Activated T-helper 1 cell treated with anti-CD3 and anti-CD28 coated beads, Interleukin-12 subunit alpha, Interleukin-12 subunit beta, Interleukin-2, Interleukin-4 antibody, amounts not matched to agents 30 ng/mL and 10 ng/mL and 1 ng/mL, durations not matched to agents 14 hours and 24 hours and 36 hours (primary cell): ENCODE measurements at places on chromosomes 7 and 10. TPM values are rescaled to one million over a fixed set of nuclear protein-coding genes. Genes with fewer than 3 reads are reported as not detected.
A peak's percentile ranks its signal among the peaks of the same experiment; 100 is the strongest.

DNA sequence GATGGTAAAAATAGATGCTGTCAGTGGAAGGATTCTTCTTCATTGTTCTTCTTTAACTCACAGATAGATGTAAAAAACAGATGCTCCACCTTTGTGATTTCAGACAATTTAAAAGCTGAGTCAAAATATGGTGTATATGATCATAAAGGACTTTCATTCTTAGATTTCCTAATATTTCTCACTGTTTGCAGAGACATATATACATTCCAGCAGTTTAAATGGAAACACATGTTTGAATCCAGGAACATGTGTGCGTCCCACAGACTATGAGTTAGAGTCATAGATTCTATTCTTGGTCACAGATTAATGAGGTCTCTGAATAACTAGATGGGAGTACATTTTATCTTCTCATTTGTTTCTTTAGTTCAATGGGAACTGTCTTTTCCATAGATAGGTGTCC, 109.6 kb downstream of the BICC1 start:
- no peak for DNase-seq

FANK1 gene
- total RNA-seq, result not detected in 2 replicates

PFKFB3 gene
- total RNA-seq, result 90.3 and 93.8 TPM in 2 replicates

- DNase-seq, result no peak
Observed at GRCh38 chr10:70135046-70135445, 2.4 kb upstream of the AIFM2 start.

- no peak for DNase-seq
Observed at GRCh38 chr10:29522061-29522855, 112.5 kb downstream of the SVIL start.

- DNase-seq, result no peak
Observed at GRCh38 chr10:124150807-124151417, 57.5 kb upstream of the CHST15 start.

- DNase-seq, result no peak
Observed at GRCh38 chr7:97578225-97578624, 153.7 kb upstream of the TAC1 start.

NACAD gene
- 0.05 TPM in 1 of 2 replicates, not detected in the other for total RNA-seq

PDE1C gene
- total RNA-seq, result not detected in 2 replicates

DNA sequence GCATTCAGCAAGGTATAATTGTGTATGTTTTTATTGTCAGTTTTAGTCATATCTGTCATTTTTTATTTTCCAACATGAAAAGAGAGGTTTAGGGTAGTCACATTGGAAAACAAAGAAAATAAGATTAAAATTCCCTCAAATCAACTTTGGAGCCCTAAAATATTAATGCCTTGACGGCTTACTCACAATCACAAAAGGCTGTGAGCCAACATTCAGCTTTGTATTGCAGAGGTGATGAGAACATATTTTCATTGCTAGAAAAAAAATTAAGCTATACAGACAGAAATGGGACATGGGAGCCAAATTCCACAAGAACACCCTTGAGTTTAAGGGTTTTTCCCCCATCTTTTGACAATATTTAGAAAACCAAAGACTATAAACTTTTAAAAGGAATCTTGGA, 30.2 kb downstream of the CALD1 start:
- DNase-seq, result no peak

GRCh38 chr10:4646547-4646946, 179.5 kb upstream of the AKR1E2 start:
- DNase-seq, result no peak

DNA sequence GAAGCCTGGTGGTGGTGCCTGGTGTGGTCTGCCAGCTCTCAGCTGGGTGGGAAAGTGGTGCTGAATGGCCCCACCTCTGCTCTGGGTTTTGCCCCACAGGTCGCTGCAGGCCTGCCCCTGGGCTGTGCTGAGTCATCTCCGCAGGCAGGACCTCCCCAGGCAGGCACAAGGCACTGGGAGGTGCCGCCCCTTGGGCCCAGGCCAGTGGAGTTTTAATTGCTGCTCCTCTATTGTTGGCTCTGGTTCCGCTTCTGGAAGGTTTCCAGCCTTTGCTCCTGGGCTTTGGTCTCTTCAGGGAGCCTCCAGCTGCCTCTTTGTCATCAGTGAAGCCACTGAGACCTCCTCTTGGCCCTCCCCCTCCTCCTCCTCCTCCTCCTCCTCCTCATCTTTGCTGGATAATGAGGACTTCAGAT, 180.3 kb upstream of the GRB10 start:
- DNase-seq, result no peak

GRCh38 chr10:132904181-132904813, 38.1 kb downstream of the CFAP46 start:
- no peak for DNase-seq

IFIT2 gene
- total RNA-seq, result 0.34 and 0.47 TPM in 2 replicates

DNA sequence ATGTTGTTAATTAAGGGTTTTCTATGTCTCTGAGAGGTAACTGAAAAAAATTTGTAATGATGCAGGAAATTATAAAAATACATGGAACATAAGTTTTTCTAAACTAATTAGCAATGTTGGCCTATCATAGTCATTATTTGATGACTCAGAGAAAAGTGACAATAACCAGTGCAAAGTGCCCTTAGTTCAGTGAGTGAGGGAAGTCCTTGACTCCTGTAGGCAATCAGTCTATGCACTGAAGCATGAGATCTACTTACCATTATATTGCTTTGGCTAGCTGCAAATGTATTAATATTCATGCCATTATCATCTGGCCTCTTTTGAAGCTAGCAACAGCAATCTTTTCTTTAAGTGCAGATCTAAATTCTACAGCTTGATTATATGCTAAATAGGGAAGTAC, 40.6 kb downstream of the CCDC172 start:
- no peak for DNase-seq

DNA sequence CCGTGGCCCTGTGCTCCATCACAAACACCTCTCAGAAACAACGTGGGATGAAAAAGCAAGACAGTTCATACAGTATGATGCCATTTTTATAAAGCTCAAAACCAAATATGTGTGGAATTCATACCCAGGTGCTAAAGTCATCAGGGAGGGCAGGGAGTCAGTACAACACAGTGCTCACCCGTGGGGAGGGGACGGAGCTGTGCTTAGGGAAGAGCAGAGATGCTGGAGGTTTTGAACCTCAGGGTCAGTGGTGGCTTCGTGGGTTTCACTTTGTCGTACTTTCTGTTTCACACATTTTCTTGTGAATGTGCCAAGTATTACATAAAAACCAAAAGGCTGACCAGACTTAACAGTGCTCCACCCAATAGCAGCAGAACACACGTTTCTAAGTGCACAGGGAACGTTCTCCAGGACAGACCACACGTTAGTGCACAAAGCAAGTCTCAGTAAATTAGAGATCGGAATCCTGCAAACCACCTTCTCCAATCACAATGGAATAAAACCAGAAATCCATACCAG, 21.2 kb downstream of the ZMIZ2 start:
- DNase-seq, result peak; percentile 24

DNA sequence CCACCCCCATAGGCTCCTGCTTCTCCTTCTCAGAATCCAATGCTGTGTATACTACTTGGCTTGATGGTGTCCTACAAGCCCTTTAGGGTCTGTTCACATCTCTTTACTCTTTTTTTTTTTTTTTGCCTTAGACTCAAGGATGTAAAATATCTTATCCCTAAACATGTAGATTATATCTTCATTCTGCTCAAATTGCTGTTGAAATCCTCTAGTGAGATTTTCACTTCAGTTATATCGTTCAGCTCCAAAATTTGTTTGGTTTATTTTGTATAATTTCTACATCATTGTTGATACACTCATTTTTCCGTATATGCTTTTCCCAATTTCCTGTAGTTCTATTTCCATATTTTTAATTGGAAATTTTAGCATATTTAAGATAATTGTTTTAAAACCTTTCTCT, 1.8 kb upstream of the AKR1C3 start:
- no peak for DNase-seq

DNA sequence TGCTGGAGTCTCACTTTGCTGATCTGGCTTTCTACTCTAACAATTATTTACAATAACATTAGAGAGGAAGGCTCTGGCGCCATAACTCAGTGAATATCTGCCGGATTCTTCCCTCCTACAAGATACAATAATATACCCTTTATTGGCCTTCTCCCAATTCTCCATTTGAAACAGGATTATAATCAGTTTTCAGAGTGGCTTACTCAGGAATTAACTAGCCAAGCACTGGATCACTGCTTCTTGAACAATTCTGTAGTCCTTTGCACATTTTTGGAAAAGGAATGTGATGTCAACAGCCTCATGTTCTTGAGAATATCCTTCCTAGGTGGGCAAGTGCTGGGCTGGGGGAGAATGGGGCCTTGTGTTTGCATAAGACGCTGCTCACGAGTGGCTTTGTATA, 125.9 kb downstream of the HIPK2 start:
- DNase-seq, result no peak

GRCh38 chr10:19986591-19986990, 170.4 kb downstream of the PLXDC2 start:
- DNase-seq, result no peak

DNA sequence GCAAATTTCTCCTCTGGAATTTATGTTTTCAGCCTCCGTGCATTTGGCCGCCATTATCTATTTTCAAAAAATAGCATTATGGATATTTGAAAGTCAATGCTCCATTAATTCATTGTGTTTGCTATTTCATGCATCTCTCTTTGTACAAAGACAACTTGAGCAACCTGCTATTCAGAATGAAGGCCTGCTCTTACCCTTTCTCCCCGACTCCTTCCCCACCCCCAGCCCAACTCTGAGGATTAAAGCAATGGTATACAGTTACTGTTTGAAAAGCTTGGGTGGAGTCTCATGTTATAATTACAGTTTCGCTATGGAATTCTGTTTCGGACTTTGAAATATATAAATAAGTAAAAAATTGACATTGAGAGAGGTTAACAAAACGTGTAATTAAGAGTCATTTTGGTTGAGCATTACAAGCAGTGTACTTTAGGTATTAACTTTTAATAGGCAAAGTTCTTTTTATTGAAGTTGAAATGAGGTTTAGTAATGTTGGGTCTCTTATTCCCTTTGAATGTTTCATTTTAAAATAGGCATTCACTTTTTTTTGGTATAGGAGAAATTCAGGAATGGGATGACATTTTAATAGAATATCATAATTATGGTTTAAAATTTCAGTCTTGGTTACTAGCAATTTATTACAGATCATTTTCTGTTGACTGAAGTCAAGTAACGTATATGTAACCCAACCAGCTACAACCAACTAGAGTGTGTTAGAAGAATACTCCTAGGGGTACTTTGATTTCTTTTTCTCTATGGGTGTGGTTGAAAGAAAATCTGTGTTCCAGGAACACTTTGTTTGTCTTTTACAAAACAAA, 93.1 kb downstream of the ARID5B start:
- DNase-seq, result no peak

TRIM56 gene
- total RNA-seq, result 41.2 and 45.7 TPM in 2 replicates

COL26A1 gene
- not detected in 2 replicates for total RNA-seq

- no peak for DNase-seq
Observed at GRCh38 chr10:91556691-91557566, 75.9 kb downstream of the PPP1R3C start.
